ENCODE measurements at places on chromosomes 11 and 22. TPM values are rescaled to one million over a fixed set of nuclear protein-coding genes. Genes with fewer than 3 reads are reported as not detected.

SPON1 gene
- polyA plus RNA-seq: not detected

VPS26B gene
- 23.6 TPM for polyA plus RNA-seq

DNA sequence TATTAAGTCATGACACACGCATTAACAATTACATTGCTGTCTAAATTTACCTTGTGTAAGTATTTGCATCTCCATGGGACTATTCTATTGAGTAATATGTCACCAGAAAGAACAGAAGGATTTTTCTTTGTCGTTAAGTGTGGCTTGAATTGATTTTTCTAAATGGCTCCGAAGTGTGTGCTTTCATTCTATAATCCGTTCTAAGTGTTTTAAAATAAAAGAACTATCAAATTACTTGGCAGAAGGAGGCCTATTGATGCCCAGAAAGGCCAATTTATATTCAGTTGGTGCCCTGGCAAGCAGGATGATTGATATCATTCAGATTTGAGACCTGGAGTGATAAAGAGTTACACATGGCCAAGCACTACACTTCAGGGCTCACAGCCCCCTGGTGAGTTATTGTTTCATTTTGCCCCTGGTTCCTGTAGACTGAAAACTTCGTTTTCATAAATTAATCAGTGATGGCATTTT lies 538.9 kb upstream of the ANO5 start:
- H3K27me3 ChIP-seq: no peaks in the 10 kb centered on the region
- H3K27ac ChIP-seq: no peak overlapping the region
- no peaks in the 10 kb centered on the region for H3K4me1 ChIP-seq
- no peak overlapping the region for H3K4me3 ChIP-seq
- DNase-seq: no peak

DNA sequence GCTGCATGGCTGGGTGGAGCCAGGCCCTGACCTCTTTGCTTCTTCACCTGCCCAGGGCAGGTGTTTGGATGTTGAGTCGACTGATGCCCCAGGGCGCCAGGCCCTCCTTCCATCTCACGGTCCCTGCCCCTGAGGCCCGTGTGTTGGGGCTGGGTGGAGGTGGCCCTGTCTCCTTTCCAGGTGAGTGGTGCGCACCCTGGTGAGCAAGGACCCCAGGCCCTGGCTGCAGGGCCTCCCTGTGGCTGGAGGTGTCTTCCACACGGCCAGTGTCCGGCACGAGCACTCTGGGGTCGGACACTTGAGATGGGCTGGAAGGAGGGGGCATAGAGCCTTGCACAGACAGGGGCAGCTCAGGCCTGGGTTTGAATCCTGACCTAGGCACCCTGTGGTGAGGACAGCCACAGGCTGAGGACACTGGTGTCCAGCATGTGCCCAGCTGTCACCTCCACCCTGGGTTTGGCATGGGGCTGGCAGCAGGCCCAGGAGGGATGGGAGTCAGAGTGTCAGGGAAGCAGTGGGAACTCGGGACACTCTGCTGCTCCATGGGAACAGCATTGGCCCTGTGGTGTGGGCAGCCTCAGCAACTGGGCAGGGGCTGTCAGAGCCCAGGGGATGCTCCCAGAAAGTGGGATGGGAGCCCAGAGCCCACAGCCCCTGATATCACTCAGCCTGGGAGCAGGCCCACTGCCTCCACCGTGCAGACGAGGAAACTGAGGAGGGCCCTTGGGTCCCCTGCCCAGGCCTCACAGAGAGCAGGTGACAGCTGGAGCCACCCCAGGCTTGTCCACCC lies 37.1 kb upstream of the CCDC188 start:
- DNase-seq: no peak
- H3K27me3 ChIP-seq: peaks cover 16% of the 10 kb centered on the region
- H3K27ac ChIP-seq: no peak overlapping the region
- no peaks in the 10 kb centered on the region for H3K36me3 ChIP-seq

MMP13 gene
- polyA plus RNA-seq: 0.04 TPM

ABTB2 gene
- polyA plus RNA-seq: 15.4 TPM

DNA sequence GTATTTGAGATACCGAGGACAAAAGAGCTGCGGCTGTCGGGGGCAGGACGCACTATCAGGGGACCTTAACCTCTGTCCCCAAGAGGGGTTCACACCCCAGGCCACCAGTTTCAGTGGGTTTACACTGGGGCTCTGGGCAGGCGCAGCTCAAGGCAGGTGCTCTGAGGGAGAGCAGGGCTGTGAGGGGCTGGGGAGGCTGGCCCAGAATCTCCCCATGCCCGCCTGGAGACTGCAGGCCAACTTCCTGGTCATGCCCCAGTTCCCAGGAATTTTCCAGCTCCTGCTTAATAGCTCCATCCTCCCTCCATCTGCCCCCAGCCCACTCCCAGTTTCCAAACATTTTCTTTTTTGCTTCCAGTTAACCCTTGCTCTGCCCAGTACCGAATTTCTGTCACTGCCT lies 7.6 kb upstream of the PGA3 start:
- no peaks in the 10 kb centered on the region for H3K4me1 ChIP-seq
- H3K27ac ChIP-seq: no peak overlapping the region
- peaks cover 22% of the 10 kb centered on the region for H3K27me3 ChIP-seq
- no peaks in the 10 kb centered on the region for H3K36me3 ChIP-seq
- DNase-seq: no peak

E2F8 gene
- polyA plus RNA-seq: 3.3 TPM

Data from HepG2 (cell line).